ENCODE measurements at places on chromosomes 6 and 20. TPM values are rescaled to one million over a fixed set of nuclear protein-coding genes. Genes with fewer than 3 reads are reported as not detected.

The DEFB124 gene
- total RNA-seq, result not detected

DNA sequence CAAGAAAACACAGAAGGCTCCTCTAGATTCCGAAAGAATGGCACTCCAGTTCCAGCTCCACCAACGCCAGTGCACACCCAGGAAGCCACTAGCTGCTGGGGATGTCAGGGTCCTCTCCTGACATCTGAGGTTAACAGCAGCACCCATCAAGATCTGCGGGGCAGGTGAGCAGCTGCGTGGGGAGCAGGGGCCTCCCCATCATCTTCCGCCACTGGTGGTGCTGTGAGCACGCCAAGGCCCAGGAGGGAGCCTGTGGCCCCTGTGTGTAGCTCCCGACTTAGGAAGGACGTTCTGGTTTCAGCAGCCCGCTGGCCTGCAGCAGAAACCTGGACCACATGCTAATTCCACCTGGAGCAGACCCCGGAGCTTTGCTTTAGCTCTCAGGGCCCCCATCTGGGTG is 386.2 kb downstream of the TAF4 start:
- H3K36me3 ChIP-seq, result no peaks in the 10 kb centered on the region
- no peak overlapping the region for H3K27ac ChIP-seq
- H3K4me1 ChIP-seq, result peaks cover 3% of the 10 kb centered on the region
- H3K4me3 ChIP-seq, result no peak overlapping the region
- H3K27me3 ChIP-seq, result no peaks in the 10 kb centered on the region

GRCh38 chr6:168862346-168862980 is 391.2 kb downstream of the THBS2 start:
- H3K27ac ChIP-seq, result no peak overlapping the region
- H3K36me3 ChIP-seq, result no peaks in the 10 kb centered on the region
- H3K27me3 ChIP-seq, result no peaks in the 10 kb centered on the region
- DNase-seq, result no peak
- no peak overlapping the region for H3K4me3 ChIP-seq
- no peaks in the 10 kb centered on the region for H3K4me1 ChIP-seq

The MAP3K5 gene
- total RNA-seq, result 2.4 TPM

The HLA-DOB gene
- total RNA-seq, result not detected

GRCh38 chr6:37050045-37050853 is 44.8 kb downstream of the FGD2 start:
- no peaks in the 10 kb centered on the region for H3K27me3 ChIP-seq
- no peak overlapping the region for H3K27ac ChIP-seq
- DNase-seq, result no peak

DNA sequence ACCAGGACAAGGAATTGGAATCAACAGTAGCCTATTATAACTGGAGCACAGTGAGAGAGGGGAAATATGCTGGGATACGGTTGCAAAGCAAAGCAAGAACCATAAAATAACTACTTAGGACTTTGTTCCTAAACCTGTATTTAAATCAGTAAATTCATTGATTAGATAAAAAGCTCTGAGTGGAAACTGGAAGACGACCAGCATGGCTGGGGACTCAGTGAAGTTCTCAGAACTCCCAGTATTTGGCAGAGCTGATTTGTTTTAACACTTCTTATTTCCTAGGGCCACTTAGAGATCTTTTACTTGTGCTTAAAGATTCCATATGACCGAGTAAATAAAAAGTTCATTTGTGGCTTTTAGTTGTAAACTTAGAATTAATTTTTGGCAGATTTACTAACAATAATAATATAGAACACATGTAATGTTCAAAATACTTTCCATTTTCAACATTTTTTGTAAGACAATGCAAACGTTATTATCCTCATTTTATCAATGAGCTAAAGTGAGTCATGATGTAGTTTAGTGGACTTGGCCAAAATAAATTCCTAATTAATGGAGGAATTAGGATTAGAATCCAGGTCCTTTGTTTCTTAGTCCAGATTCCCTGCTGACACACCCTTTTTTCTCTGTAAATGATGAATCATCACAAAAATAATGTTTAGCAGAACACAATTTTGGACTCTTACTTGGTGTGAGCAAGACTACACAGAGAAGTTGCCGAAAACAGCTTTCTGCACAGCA is 392.9 kb downstream of the GJA1 start:
- no peak for DNase-seq
- H3K27ac ChIP-seq, result no peak overlapping the region
- H3K27me3 ChIP-seq, result no peaks in the 10 kb centered on the region

- H3K4me1 ChIP-seq, result no peaks in the 10 kb centered on the region
- no peaks in the 10 kb centered on the region for H3K36me3 ChIP-seq
- DNase-seq, result no peak
- no peaks in the 10 kb centered on the region for H3K27me3 ChIP-seq
- no peak overlapping the region for H3K4me3 ChIP-seq
Measured at GRCh38 chr6:160400446-160400845, 52.3 kb downstream of the SLC22A3 start.

DNA sequence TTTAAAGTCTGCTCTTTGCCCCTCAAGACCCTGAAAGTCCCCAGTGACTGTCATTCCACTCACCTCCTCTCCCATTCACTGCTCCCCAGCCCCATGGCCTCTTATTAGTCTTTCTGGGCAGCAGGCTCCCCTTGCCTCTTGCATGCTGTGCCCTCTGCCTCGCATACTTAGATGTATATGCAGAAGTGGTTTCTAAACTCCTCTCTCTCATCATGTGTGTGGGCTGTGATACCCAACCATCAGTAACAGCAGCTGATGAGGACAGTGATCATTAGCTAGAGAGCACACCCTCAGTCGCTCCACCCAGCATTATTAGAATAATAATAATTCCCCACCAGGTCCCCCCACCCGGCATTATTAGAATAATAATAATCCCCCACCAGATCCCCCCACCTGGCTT is 14.5 kb downstream of the PKIG start:
- H3K27ac ChIP-seq, result no peak overlapping the region
- H3K4me1 ChIP-seq, result peaks cover 24% of the 10 kb centered on the region
- H3K27me3 ChIP-seq, result no peaks in the 10 kb centered on the region
- no peaks in the 10 kb centered on the region for H3K36me3 ChIP-seq
- H3K4me3 ChIP-seq, result no peak overlapping the region

The CABLES2 gene
- total RNA-seq, result 8.0 TPM

The TRIM31 gene
- not detected for total RNA-seq

The PSMB8 gene
- total RNA-seq, result 22.0 TPM

The NUS1 gene
- 77.7 TPM for total RNA-seq

The LGSN gene
- total RNA-seq, result 0.19 TPM

GRCh38 chr6:393391-394221 is 2.1 kb downstream of the IRF4 start:
- DNase-seq, result no peak
- H3K36me3 ChIP-seq, result peaks cover 8% of the 10 kb centered on the region
- peaks cover 6% of the 10 kb centered on the region for H3K4me1 ChIP-seq
- H3K27me3 ChIP-seq, result peaks cover 67% of the 10 kb centered on the region
- peak overlapping the region; percentile 42 for H3K4me3 ChIP-seq
- H3K27ac ChIP-seq, result no peak overlapping the region

The SLC17A9 gene
- total RNA-seq, result 31.1 TPM

- no peaks in the 10 kb centered on the region for H3K4me1 ChIP-seq
- no peak for DNase-seq
- H3K27ac ChIP-seq, result no peak overlapping the region
- H3K36me3 ChIP-seq, result no peaks in the 10 kb centered on the region
- no peaks in the 10 kb centered on the region for H3K27me3 ChIP-seq
Measured at GRCh38 chr6:97689078-97689754, 406.2 kb upstream of the MMS22L start.

The NFATC2 gene
- total RNA-seq, result 0.91 TPM

GRCh38 chr6:145729887-145730286 is 5.4 kb downstream of the EPM2A start:
- no peak overlapping the region for H3K4me3 ChIP-seq
- no peaks in the 10 kb centered on the region for H3K36me3 ChIP-seq
- no peaks in the 10 kb centered on the region for H3K4me1 ChIP-seq
- DNase-seq, result no peak

DNA sequence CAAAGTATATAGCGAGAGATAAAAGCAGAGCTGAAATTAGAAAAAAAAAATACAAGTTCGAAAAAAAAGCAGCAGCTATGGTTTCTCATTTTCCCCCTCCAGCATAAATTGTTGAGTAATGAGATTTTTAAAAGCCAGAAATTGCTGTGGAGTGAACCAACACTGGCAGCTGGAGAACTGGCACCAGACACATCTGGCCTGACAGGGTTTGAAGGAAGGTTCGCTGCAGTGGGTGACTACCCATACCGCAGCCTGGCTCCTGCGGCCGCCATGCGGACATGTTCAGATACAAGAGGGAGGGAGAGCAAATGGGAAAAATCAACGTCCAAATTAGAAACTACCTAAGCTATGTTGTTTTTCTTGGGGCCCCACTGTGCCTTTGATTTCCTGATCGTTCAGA is 3.3 kb downstream of the APCDD1L start:
- H3K27me3 ChIP-seq, result peaks cover 40% of the 10 kb centered on the region
- no peak for DNase-seq
- H3K27ac ChIP-seq, result no peak overlapping the region
- no peaks in the 10 kb centered on the region for H3K36me3 ChIP-seq
- H3K4me3 ChIP-seq, result no peak overlapping the region

DNA sequence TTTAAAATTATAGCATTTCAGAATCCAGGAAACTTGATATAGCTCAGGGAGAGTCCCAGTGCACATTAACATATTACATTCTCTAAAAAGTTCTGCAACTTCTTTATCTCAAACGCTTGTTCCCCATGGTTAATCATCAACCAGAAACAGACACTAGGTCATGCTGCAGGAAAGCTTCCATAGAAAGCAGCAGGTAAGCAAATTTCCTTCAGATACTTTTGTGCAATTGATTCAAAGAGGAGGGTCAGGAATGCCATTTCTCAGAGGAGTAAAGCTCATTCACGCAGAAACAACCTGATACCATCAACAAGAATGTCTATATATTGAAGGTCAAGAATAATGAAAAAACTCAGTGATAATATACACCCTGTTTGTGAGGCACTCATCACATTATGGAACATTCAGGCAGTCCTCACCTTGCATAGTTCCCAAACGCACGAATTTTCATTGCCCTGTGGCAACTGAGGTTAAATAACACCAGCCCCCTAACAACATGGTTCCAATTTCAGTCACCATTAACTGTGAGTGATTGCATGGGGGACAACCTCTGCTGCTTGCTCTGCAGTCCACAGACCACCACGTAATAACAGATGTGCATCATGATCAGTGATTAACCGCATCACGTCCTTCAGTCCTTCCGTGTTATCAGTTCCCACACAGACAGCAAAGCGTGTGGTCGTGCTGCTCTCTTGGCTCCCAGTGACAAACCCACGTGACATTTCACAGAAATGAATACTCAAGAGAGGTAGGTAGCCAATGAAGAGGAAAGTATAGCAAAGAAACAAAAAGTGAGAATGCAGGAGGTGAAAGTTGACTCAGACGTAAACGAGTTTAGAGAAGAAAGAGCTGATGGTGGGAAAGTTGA is 95.7 kb downstream of the LY86 start:
- no peaks in the 10 kb centered on the region for H3K36me3 ChIP-seq
- H3K27ac ChIP-seq, result no peak overlapping the region
- DNase-seq, result no peak
- H3K27me3 ChIP-seq, result no peaks in the 10 kb centered on the region
- peaks cover 17% of the 10 kb centered on the region for H3K4me1 ChIP-seq

- no peaks in the 10 kb centered on the region for H3K36me3 ChIP-seq
- H3K27me3 ChIP-seq, result no peaks in the 10 kb centered on the region
- H3K27ac ChIP-seq, result no peak overlapping the region
- H3K4me3 ChIP-seq, result no peak overlapping the region
- DNase-seq, result no peak
- no peaks in the 10 kb centered on the region for H3K4me1 ChIP-seq
Measured at GRCh38 chr6:129089357-129089756, 206.4 kb downstream of the LAMA2 start.

The COL10A1 gene
- total RNA-seq, result not detected

- H3K4me3 ChIP-seq, result no peak overlapping the region
- no peaks in the 10 kb centered on the region for H3K4me1 ChIP-seq
- no peaks in the 10 kb centered on the region for H3K36me3 ChIP-seq
- H3K27ac ChIP-seq, result no peak overlapping the region
- H3K27me3 ChIP-seq, result no peaks in the 10 kb centered on the region
Measured at GRCh38 chr6:105196076-105196475, 16.3 kb upstream of the POPDC3 start.

DNA sequence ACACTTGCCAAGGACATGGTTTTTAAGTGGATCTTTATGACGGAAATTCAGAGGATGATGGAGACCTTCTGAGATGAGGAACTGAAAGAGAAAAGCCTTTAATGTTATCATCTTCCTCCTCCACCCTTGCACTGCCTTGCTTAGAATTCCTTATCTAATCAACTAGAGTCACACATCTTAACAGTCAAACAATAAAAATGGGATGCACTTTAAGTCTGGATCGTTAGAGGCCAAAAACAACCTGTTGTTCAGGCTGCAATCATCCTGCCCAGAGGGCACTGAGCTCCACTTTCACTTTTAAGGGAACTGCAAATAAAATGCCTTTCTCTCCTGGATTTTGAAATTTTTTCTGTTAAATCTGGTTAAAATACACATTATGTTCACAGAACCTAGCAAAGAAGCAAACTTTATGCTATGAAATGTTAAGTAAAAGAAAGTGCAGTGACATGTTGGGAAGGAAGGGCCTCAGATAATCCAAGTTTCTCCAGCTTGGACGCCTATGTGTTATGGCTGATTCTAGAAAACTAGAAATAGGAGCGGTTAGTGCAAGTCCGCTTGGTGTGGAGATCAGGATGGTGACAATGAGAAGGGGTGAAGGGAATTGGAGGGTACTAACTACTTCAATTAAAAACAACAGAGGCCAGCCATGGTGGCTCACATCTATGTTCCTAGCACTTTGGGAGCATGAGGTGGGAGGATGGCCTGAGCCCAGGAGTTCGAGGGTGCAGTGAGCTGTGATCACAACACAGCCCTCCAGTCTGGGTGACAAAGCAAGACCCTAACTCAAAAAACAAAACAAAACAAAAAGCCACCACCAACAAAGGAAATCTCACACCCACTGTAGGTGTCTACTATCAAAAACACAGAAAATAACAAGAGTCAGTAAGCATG is 66.4 kb upstream of the KIF13A start:
- no peaks in the 10 kb centered on the region for H3K27me3 ChIP-seq

The SGK2 gene
- total RNA-seq, result 0.23 TPM

DNA sequence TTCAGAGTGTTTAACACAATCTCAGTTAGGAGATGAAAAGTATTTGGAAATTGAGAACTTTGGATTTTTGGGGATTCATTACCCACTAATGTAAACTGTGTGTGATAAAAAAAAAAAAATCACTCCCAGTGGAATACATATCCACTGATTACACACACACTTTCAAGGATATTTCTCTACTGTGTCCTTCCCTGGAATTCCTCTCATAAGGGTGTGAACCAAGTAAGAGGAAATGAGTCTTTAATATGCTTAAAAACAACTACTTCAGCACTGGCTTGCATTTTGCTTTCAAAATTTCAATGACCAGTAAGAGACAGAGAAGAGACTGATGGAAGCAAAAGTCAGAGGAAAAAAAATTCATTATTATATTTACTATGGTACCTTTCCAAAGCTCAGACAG is 24.5 kb upstream of the MYCT1 start:
- no peak overlapping the region for H3K27ac ChIP-seq
- DNase-seq, result no peak
- H3K27me3 ChIP-seq, result no peaks in the 10 kb centered on the region

The BPIFB4 gene
- not detected for total RNA-seq

GRCh38 chr6:90538278-90539046 is 48.4 kb downstream of the MAP3K7 start:
- H3K4me3 ChIP-seq, result no peak overlapping the region
- no peaks in the 10 kb centered on the region for H3K27me3 ChIP-seq
- H3K36me3 ChIP-seq, result peaks cover 10% of the 10 kb centered on the region
- DNase-seq, result no peak
- no peak overlapping the region for H3K27ac ChIP-seq

The AGER gene
- total RNA-seq, result 9.6 TPM
